ENCODE measurements at places on chromosomes 5 and 9.

DNA sequence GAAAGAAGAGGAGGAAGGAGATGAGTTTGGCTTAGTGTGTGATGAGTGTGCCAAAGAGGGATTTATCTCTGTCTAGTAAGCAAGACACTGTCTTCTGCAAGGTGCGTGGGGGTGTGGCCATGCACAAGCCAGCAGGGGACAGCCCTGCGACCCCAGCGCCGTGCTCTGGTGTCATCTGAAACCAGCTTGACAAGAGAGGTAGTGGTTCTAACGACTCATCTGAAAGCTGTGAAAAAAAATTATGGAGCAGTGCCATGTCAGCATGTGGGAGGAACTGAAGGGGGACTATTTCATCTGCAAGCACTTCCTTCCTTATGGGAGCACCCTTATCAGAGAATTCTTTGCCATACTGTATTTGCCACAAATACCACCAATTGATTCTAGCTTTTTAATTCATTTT lies 398.6 kb downstream of the PSAT1 start:
- DNase-seq, result no peak

GRCh38 chr5:169071-169727 lies 22.1 kb upstream of the LRRC14B start:
- DNase-seq, result no peak

- no peak for DNase-seq
Measured at GRCh38 chr9:127912296-127912695, 4.5 kb downstream of the ST6GALNAC4 start.

- DNase-seq, result peak; percentile 62
Measured at GRCh38 chr5:142611154-142611553, 74.7 kb downstream of the FGF1 start.

- no peak for DNase-seq
Measured at GRCh38 chr9:117315236-117315635, 99.6 kb downstream of the ASTN2 start.

- DNase-seq, result no peak
Measured at GRCh38 chr5:125652761-125653160, 770.4 kb upstream of the GRAMD2B start.

DNA sequence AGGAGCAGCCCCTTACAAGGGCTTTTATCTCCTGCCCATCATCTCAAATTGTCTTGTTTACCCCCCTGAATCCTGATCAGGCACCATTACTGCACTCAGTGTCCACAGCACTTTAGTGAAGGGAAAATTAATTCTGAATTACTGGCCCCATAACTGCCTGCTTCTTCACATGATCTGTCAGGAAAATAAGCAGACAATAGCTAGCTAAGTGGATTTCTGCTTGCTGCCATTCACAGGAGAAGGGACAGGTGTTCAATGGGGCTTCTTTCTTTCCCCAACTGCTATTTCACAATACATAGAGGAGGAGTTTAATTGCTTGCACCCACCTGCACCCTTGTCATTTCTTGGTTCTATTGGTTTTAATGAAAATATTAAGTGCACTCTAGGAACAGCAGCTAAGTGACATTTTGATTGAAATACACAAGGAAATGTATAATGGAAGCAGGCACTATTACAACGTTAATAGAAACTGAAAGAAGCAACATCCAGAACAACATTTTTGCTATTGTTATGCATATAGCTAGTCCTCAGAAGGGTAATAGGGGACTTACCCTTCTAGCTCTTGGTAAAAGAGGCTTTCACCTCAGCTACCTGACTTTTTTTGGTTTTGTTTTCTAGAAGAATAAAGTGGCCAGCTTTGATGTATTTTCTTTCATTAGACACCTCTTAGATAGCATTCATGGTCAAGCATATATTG lies 599.3 kb upstream of the TLE4 start:
- no peak for DNase-seq

DNA sequence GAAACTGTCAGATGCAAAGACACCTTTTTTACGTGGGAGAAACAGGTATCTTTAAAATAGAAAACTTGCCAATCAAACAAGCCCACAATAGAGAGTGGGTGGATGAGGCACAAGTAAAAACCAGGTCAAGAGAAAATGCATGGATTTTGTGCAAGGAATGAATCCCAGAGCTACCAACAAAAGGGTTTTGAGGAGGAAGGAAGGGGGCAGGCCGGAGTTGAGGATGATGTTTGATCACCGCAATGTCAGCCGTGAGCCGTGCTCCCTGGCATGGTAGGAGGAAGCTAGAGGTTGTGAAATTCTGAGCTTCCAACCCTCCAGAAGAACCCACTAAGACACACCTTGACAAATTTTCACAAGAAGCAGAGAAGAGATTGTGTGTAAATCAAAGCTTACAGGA lies 53.2 kb downstream of the HRH2 start:
- no peak for DNase-seq

GRCh38 chr5:116329503-116329902 lies 244.7 kb downstream of the COMMD10 start:
- DNase-seq, result no peak

DNA sequence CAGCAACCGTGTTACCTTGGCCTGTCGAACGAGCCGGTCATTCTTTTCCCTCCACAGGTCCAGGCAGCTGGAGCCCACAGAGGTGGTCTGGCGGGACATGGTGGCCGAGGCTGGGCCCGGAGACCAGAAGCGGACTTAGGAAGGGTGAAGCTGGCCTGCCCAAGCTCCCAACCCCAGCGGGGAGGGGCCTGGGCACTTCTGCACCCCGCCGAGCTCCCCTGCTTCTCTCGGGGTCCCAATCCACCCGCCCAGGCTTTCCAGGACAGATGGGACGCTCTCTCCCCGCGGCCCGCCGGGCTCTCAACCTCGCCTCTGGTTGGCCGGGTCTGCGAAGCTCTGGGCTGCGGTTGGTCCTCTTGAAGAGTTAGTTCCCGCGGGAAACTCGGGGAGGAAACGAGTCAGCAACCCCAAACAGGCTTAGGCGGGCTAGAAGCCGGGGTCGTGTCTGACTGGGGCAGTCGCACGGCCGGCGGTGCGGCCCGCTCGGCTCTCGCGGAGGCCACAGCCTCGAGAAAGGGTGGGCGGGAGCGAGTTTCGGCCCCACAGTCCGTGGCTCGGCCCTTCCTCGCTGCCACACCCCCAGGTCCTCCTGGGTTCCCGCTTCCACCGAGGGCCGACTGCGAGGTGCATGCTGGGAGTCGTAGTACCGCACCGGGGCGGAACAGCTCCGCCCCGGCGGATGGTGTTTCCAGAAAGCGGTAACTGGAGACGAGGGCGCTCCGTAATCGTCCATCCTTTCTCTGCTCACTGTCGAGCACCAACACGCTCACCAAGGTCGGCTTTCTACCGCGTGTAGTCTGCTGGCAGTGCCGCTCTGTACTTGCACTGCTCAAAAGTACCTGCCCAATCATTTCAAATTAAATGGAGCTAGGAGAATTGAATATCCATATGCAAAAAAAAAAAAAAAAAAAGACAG lies at the start of gene FANCG:
TSS of gene FANCG (minus strand) at position 517 of the 916 bp plus-strand sequence. CDS start at position 99, 418 bp downstream.
- peak; percentile 94 for DNase-seq

GRCh38 chr5:111028865-111029264 lies 42.6 kb upstream of the TSLP start:
- DNase-seq, result no peak

DNA sequence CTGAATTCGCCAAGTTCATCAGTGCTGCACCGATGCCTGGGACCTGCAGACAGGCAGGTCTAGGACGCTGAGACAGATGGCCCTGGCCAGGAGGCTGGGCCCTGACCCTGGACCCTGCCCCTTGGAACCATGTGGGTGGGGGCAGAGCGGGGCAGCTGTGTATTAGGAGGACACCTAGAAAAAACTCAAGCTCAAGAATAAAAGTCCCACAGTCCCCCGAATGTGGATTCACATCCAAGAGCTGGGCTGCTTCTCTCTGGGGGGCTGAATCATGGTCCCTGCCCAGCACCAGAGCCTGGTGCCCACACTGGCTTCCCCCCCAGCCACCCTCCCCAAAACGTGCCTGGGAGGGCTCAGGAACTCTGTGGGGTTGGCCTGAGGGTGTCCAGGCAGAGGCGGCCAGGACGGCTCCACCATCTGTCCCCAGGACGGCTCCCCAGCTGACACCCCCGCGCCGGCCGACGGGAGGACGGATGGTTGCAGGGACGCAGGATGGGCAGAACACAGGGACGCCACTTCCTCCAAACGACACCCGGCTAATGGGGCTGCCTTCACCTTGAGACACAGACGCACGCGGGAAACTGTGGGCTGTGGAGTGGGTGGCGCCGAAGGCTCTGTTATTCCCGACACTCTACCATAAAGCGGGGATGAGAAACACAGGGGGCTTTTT lies 34.9 kb downstream of the EXD3 start:
- no peak for DNase-seq

DNA sequence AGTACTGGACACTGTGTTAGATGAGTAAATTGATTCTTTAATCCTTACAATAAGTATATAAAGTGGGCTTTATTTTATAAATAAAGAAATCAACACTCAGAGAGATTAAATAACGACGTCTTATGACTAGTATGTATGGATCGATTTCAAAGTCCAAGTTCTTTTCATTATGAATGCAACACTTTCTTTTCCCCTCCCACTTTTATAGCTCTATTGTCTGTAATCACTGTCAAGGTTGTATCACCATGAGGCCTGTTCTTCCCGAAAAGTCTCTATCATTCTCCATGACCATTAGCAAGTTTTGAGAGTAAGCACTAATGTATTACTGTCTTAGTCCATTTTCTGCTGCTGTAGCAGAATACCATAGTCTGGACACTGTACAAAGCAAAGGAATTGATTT lies 228.4 kb downstream of the TLR4 start:
- no peak for DNase-seq

- no peak for DNase-seq
Measured at GRCh38 chr9:115615821-115616665, 498.1 kb upstream of the TNC start.

GRCh38 chr5:136193322-136193935 lies 467 bp upstream of the SMIM32 start:
- DNase-seq, result peak; percentile 15

All from GM10248 (cell line).